T-helper 2 cell treated with Interferon-gamma antibody and Interleukin-4, amounts not matched to agents 100 ng/mL and 5 ng/mL, for 36 hours (primary cell): ENCODE measurements at places on chromosomes 1 and 21. TPM values are rescaled to one million over a fixed set of nuclear protein-coding genes. Genes with fewer than 3 reads are reported as not detected.

Gene XCL1
- total RNA-seq, result 0.91 and 1.1 TPM in 2 replicates

Gene LCE3E
- not detected in 2 replicates for total RNA-seq

Gene MCOLN3
- 3.4 and 4.1 TPM in 2 replicates for total RNA-seq

Gene TP73
- 2.6 and 2.7 TPM in 2 replicates for total RNA-seq

Gene PRKACB
- 79.2 and 79.8 TPM in 2 replicates for total RNA-seq

Gene HMGCS2
- total RNA-seq, result not detected in 2 replicates

Gene HTR6
- not detected in 2 replicates for total RNA-seq

Gene FBLIM1
- total RNA-seq, result not detected in 2 replicates

Gene PTPRU
- total RNA-seq, result 0.14 and 0.16 TPM in 2 replicates

Gene DNAJC28
- 0.23 TPM in 1 of 2 replicates, not detected in the other for total RNA-seq

Gene COL8A2
- total RNA-seq, result not detected in 2 replicates

Gene CYP4X1
- not detected in 2 replicates for total RNA-seq

Gene E2F2
- 85.6 and 87.7 TPM in 2 replicates for total RNA-seq

Gene GFI1
- 87.5 and 92.9 TPM in 2 replicates for total RNA-seq

Gene RO60
- total RNA-seq, result 53.0 and 54.7 TPM in 2 replicates

Gene RIPPLY3
- 0.09 TPM in 1 of 2 replicates, not detected in the other for total RNA-seq

Gene EDARADD
- 9.7 and 11.7 TPM in 2 replicates for total RNA-seq

Gene F13B
- total RNA-seq, result not detected in 2 replicates

Gene OR2L3
- total RNA-seq, result 0.11 TPM in 1 of 2 replicates, not detected in the other

Gene OR6K3
- total RNA-seq, result not detected in 2 replicates

Gene SLFNL1
- 0.20 and 0.27 TPM in 2 replicates for total RNA-seq

Gene FAM131C
- total RNA-seq, result 0.41 and 0.45 TPM in 2 replicates

Gene LCE1C
- total RNA-seq, result not detected in 2 replicates

Gene SUCO
- 36.0 and 38.4 TPM in 2 replicates for total RNA-seq

Gene OPRD1
- not detected in 2 replicates for total RNA-seq

Gene CTNNBIP1
- total RNA-seq, result 10.2 and 11.0 TPM in 2 replicates
